ENCODE measurements at places on chromosomes 5 and 9. TPM values are rescaled to one million over a fixed set of nuclear protein-coding genes. Genes with fewer than 3 reads are reported as not detected.

Gene ANKRD31
- 0.30 TPM for total RNA-seq

Gene SPINK4
- total RNA-seq, result not detected

Gene GGTA1
- total RNA-seq, result not detected

Gene RASGEF1C
- total RNA-seq, result 1.2 TPM

Gene SNCB
- total RNA-seq, result not detected

Gene CYLC2
- total RNA-seq, result not detected

Gene LCN1
- total RNA-seq, result not detected

Gene RMI1
- total RNA-seq, result 26.8 TPM

Gene FGD3
- 3.3 TPM for total RNA-seq

Gene C7
- 0.74 TPM for total RNA-seq

Gene GNA14
- 0.25 TPM for total RNA-seq

Gene CDKN2B
- total RNA-seq, result 9.8 TPM

Gene ZNF883
- total RNA-seq, result not detected

Gene LRRTM2
- not detected for total RNA-seq

Gene PCA3
- not detected for total RNA-seq

Gene SVEP1
- 0.15 TPM for total RNA-seq

Gene CFAP90
- total RNA-seq, result not detected

GRCh38 chr5:73280821-73281746 lies 108.1 kb downstream of the TMEM174 start:
- DNase-seq, result peak; percentile 18

DNA sequence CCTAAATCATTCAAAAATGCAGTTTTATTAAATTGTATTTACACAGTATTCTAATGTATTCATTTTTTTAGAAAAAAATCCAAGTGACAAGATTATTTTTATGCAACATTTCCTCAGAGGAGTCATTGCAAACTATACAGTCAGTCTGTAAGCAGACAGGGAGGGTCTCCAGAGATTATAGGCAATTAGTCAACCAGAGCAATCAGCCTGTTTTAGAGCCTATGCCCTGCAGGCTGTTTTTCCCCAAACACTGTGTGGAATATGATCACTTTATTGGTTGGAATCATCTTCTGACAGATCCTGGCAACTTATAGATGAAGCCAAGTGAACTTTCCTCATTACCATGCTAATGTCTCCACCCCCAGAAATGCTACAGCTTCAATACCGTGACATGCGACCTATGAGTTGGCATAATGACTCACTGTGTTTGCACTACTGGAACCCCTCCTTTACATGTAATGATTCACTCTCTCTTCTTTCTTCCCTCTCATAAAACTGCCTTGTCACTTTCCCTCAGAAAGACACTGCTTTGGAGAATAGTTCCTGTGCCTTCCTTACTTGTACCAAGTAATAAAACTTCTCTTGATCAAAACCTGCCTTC lies 577.7 kb upstream of the FTMT start:
- peak; percentile 74 for DNase-seq

- DNase-seq, result no peak
Observed at GRCh38 chr5:132495667-132496190, 5.2 kb upstream of the IRF1 start.

- no peak for DNase-seq
Observed at GRCh38 chr5:168131519-168131918, 159.9 kb upstream of the WWC1 start.

- DNase-seq, result no peak
Observed at GRCh38 chr9:112725961-112726360, 8.0 kb upstream of the INIP start.

- no peak for DNase-seq
Observed at GRCh38 chr5:180138976-180139730, 67.6 kb upstream of the RNF130 start.

DNA sequence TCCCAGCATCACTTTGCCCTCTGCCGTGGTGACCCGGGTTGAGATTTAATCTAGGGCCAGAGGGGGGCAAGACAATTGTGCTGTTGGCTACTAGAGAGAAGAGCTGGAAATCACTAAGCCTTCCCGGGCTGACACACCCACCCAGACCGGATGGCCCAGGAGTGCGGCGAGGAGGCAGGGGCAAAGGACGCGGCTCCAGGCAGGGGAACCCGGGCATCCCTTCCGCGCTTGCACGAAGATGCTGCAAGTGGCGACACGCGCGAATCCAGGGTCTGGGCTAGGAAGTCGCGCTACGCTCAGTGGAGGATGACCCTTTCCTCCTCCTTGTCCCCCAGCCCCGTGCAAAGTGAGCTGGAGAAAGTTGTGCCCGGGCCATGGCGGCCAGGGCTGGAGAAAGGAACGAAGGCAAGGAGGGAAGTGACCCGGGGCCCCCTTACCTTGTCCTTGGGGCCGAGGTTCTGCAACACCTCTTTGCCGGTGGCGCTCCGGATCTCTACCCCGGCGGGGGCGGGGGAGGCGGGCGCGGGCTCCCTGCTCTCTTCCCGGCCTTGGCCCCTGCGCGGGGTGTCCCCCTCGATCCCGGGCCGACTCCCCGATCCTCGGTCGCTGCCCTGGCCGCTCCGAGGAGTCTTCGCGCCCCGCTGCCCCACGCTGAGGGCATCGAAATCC lies 693 bp downstream of the DPYSL3 start:
- no peak for DNase-seq

GRCh38 chr9:118459913-118460312 lies 755.7 kb downstream of the TLR4 start:
- no peak for DNase-seq

GRCh38 chr9:122808141-122808540 lies 8.2 kb downstream of the OR1K1 start:
- DNase-seq, result no peak

DNA sequence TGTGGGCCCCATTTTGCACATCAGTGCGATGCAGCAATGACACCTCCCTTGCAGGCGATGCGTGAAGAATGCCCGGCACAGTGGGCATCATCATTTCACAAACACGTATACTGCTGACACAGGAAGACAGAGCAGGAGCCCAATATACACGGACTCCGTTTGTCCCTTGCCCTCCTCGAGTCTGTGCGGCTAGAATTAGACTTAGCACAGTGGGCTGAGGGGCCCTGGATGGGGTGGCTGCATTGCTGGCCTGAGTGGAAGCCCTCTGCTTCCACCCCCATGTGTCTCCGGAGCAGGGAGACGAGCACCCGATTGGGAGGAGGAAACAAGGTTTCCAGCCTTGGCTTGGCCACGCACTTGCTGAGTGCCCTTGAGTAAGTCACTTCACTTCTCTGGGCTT lies 40.8 kb downstream of the GSN start:
- DNase-seq, result no peak

DNA sequence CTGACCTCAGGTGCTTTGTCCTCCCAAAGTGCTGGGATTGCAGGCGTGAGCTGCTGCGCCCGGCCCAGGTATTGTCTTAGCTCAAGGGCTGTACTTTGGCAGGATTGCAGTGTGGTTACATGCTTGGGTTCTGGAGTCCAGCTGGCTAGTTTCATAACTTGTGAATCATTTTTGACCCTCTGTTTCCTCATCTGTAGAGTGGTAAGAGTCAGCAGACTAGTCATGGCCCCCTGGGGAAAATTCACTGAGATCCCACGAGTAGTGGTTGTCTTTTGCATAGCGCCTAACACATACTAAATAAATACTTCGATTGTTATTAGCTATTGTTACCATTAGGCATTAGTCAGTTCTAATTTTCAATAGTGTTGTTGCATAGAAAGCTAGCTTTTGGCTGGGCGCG lies 14.3 kb downstream of the PTPA start:
- DNase-seq, result peak; percentile 46

GRCh38 chr5:91074615-91075014 lies 308.5 kb downstream of the ARRDC3 start:
- no peak for DNase-seq

DNA sequence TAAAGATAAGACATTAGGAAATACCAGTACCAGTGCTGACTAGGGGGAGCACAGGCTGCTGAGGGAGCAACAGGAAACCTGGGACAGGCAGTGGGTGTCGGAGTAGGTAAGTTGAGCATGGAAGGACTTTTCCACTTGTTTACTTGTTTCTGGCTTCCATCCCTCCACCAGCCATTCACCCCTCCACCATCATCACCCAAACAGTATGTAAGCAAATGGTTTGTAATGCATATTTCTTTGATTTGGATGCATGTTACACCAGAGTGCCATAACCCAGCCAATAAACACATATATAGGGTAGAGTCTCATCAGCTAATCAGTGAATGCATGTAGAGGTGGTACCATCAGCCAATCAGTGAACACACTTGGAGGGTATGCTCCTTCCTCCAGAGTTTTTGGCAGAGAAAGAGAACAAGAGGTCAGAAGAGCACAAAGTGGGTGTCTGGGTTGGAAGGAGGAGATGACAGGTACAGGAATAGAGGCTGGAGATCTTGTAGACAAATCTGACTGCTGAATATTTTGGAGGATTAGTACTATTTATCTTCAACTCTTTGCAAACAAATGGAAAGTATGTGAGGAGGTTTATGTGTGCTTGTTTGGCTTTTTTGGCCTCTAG lies 37.7 kb upstream of the PDE8B start:
- no peak for DNase-seq

DNA sequence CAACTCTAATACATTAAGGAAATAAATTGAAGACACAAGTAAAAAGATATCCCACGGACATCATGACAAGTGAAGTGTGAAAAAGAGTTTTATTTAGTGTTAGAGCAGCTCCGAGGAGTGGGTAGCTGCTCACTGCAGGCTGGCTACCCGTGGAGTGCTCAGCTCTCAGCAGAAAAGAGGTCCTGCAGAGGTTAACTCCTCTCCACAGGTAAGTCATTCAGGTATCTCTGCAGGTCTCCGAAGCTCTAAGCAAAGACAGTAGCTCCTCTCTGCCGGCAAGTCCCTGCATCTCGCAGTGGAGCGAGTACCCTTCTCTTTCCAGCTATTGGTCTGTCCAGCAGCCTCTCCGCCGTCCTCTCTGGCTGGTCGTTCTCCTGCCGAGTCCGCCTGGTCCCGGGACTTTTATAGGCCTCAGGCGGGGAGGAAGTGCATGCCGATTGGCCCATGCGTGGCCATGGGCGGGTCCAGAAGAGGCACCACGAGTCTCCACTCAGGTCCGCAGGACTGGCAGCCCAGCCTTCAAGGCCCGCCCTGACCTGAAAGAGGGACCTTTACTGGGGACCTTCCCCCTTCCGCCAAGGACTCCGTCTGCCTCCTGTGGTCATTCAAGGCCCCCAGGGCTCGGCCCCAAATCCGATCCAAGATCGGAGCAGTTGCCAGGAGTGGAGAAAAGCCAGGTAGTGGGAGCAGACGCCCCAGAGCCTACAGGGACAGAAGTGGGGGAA lies 29.9 kb downstream of the BTNL9 start:
- DNase-seq, result no peak

- no peak for DNase-seq
Observed at GRCh38 chr9:115213818-115214334, 95.9 kb upstream of the TNC start.

DNA sequence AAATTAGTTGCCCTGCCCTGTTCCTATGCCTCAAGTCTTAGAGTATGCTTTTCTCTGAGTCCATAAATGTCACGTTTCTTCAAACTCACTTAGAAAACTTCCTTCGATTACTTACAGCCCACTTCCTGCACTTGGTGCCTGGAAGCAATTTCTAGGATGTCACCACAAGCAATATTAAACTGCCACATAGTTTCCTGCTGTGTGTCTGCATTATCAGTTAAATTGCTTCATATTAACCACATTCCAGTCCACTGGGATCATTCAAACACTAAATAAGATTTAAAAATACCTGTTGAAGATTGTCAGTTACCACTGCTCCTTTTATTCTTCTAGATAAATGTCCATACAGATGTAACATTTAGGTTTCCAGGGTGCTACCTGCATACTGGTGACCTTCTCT lies 4.1 kb downstream of the DENND1A start:
- no peak for DNase-seq

DNA sequence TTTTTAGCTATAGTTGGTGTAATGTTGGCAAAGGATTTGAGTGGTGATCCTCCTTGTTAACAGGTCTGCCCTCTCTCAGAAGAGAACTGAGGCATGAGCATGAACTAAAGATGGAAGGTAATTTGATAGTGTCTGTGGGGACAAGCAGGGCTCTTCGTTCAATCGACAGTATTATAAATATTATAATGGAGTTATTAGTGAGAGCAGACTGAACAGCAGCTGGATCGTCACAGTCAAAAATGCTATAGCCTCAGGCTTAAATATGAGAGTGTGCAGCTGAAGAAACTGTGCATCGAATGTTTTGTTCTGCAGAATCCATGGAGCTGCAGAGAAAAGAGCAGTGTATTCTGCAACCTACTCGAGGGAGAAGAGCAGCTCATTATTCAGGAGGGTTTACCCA lies 757.3 kb downstream of the DNAH5 start:
- DNase-seq, result no peak

DNA sequence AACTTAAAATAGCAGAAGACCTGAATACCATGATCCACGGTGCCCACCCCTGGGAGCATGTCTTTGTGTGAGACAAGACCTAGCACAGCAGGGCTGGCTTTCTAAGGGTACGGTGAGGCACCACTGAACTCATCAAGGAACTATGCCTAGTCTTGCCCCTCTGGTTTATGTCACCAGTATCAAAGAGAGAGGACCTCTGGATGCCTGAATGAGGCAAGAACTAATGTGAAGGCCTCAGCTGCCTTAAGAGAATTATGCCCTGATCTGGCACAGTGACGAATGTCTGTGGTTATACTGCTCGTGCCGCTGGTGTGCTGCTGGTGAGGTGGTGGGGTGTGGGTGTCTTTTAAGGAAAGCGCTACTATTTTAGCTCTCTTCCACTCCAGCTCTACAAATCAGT lies 23.0 kb downstream of the NREP start:
- DNase-seq, result no peak

DNA sequence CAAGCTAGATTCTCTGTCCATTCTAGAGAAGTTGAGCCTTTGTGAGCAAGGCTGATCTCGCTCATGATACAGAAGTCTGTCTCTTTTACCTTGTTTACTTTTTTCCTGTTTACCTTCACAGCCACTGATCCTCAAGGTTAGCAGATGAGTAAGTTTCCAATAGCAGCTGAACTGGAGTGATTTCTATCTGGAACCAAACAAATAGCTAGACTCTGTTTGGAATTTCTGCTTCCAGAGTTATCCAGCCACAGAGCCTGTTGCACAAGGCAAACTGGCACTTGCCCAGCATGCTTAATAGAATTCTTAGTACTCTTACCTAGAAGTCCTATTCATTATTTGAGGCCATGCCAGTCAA lies 12.8 kb upstream of the PANK3 start:
- no peak for DNase-seq

DNA sequence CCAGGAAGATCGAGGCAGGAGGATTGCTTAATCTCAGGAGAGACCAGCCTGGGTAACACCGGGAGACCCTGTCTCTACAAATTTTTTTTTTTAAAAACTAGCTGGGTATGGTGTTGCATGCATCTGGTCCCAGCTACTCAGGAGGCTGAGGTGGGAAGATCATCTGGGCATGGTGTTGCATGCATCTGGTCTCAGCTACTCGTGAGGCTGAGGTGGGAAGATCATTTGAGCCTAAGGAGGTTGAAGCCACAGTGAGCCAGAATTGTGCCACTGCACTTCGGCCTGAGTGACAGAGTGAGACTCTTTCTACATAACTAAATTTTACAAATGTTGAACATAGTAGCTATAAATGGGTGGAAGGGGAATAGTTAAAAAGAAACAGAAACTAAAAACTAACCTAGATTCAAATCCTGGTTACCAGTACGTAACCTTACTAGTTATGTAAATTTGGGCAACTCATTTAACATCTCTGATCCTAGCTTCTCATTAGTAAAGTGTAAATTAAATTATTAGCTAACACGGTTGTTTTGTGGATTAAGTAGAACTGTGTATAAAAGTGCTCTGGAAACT lies 41.7 kb downstream of the TMEM161B start:
- no peak for DNase-seq

- DNase-seq, result no peak
Observed at GRCh38 chr5:165157219-165157618, 1651.8 kb downstream of the MAT2B start.

Data from HCT116 (cell line).